Stimulated activated CD4-positive, alpha-beta T cell treated with anti-CD3 and anti-CD28 coated beads, Interleukin-1b, Interleukin-23, amount 100 ng/mL, for 4 hours (primary cell): ENCODE measurements at places on chromosomes 2 and 18.

GRCh38 chr18:13216092-13216582, 2.4 kb upstream of the LDLRAD4 start:
- DNase-seq: no peak

GRCh38 chr2:172927641-172928357, 147.8 kb upstream of the MAP3K20 start:
- no peak for DNase-seq

- no peak for DNase-seq
These were observed 548 bp upstream of the FBLN7 start for GRCh38 chr2:112137516-112138158.

DNA sequence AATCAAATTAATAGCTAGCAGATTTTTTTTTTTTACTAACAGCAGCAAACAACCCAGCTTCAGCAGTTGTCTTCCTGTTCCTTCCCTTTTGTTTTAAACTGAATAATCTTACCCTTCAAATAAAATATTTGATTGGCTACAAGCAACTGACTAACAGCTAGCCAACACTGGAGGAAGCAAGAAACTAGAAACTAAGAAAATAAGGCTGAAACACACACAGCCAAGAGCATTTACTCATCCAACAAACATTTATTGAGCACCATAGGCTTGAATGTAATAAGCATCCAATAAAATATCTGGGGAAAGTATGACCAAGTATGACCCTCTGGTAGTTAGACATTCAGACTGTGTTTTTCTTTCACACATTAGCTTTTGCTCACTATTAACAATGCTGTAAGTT, 189.2 kb downstream of the CD226 start:
- no peak for DNase-seq

GRCh38 chr2:111122631-111123421, 2.1 kb downstream of the BCL2L11 start:
- peak; percentile 18 for DNase-seq

DNA sequence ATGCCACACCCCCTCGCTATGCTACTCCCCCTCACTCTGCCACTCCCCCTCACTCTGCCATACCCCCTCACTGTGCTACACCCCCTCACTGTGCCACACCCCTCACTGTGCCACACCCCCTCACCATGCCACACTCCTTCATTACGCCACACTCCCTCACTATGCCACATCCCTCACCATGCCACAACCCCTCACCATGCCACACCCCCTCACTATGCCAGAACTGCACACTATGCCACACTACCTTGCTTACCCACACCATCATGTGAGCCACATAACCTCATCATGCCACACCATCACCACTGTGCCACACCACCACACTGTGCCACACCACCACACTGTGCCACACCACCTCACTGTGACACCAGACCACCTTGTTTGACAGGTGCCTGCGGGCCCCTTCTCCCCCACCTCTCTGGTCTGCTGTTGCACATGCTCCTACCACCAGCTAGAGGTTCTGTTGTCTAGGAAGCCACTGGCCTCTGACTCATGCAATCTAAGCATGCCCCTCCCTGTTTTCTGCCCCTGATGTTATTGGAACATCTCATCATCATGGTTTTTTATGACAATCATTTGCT, 22.0 kb downstream of the MARCHF4 start:
- DNase-seq: no peak

DNA sequence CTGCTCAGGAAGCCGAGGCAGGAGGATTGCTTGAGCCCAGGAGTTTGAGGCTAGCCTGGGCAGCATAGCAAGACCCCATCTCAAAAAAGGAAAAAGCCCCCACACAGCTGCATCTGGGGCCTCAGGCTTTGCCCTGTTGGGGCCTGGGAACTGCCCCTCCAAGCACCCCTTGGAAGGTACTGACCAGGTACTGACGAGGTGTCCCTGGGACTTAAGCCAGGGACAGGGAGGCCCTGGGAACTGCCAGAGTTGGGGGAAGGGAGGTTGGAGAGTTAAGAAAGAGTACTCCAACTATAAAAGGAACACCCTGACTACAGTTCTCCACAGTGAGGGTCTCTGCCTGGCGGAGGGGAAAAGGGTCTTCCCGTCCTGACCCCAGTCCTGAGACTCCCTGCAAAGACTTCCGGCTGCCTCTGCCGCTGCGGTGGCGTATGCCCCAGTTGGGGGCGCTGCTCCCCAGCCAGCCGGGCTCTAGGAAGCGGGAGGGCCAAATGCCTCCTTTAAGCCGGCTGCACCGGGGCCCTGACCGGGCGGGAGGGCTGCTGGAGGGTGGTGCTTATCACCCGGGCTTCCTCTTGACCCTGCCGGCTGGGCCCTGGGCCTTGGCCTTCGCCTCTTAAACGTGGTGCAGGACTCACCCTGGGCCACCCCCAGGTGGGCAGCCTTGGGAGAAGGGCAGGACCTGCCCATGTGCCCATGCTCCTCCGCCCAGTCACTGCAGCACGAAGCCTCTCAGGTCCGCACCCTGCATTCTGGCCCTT, 12.8 kb downstream of the SLC30A3 start:
- DNase-seq: peak; percentile 39
